ENCODE measurements at places on chromosomes 11 and 22. TPM values are rescaled to one million over a fixed set of nuclear protein-coding genes. Genes with fewer than 3 reads are reported as not detected.

- no peak for DNase-seq
These were observed 1.2 kb upstream of the CABP2 start for GRCh38 chr11:67524480-67524808.

GRCh38 chr11:2265396-2265795, 5.0 kb downstream of the ASCL2 start:
- DNase-seq = no peak

DNA sequence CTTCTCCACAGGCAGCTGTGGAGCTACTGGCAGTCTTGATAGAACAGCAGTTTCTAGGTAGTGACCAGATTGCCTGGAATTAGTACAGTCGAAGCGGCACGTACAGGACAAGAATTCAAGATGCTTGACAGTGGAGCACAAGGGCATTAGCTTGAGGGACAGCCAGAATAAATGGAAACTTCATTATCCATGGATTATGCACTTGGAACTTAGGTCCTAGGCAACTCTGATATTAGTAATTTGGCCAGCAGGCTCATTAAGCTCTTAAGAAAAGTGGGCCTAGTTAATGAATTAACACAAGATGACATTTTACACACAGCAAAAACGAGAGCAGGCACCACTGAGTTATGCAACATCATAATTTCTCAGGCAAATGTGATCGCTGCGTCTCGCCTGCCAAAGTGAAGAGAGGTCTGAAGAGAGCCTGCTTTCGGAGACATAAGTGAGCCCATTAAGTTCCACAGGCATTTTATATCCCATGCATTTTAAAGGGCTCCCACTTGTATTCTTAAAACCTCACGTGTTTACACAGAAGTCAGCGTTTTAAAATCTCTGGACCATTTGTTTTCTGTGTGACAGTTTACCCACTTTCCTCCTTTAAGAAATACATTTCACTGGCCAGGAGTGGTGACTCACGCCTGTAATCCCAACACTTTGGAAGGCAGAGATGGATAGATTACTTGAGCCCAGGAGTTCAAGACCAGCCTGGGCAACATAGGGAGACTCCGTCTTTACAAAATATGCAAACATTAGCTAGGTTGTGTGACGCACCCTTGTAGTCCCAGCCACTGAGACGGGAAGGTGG, 66.2 kb downstream of the COMMD9 start:
- DNase-seq = no peak

Gene PSMA1
- 225 TPM for total RNA-seq

Gene NXPE2
- not detected for total RNA-seq

Gene LRRC4C
- not detected for total RNA-seq

Gene DEFB131B
- not detected for total RNA-seq

Gene GANAB
- 156 TPM for total RNA-seq

DNA sequence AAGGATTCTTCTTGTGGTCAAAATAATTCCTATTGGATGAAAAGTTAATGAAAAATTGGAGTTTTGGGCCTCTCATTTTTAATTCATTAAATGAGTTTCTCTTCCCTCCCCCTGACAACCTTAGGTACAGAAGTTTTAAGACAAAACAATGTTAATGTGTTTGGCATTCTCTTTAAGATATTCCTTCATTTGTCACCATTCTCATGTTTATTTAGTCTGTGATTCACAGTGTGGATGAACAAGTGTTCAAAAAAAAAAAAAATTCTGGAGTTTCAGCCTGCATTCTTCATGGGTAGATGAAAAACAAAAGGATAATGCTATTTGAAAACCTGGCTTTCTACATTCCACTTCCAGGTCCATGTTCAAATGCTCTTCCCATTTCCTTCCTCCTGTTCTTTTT, 172.6 kb upstream of the LUZP2 start:
- DNase-seq = no peak
